ENCODE measurements at places on chromosomes 2 and 18.

GRCh38 chr2:98654699-98655495, 46.5 kb downstream of the UNC50 start:
- DNase-seq, result peak; percentile 8

- DNase-seq, result no peak
These were observed 32.8 kb downstream of the PELI1 start for GRCh38 chr2:64111426-64111825.

DNA sequence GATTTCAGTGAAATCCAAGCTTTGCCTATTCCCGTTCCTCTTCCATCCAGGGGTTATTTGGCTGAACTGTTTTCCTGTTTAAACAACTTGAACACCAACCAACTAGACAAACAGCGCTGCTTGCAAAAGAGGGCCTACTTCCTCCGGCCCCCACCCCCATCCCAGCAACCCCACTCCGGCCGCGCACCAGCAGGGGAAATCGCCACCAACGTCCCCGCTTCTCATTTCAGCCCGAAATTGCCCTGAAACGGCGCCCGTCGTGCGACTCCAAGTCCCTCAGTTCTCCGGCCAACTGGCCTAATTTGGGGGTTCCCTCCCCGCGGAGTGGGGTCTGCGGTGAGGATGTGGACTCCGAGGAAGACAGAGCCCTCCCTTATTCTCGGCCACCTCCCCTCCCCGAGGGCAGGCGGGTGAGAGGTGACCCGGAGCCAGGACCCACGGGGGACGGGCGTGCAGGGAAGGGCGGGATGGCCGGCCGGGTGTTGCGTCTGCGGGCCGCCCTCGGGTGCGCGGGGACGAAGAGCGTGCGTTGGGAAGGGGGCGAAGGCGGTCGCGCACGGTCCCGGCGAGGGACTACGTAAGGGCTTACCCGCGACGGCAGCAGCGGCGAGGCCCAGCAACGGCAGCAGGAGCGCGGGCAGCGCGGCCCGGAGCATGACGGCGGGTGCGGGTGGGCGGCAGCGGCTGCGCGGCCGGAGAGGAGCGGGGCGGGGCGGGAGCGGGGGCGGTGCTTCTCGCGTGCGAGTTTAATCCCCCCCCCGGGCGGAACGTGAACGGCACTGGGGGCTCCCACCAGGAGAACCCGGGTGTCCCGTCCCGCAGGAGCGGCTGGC, at the start of gene CD302:
CD302 (minus strand) TSS at position 666 of the 833 bp plus-strand sequence; CDS start at position 656, 10 bp downstream.
- DNase-seq, result no peak

GRCh38 chr18:75127143-75128021, 81.6 kb downstream of the PTGR3 start:
- no peak for DNase-seq

DNA sequence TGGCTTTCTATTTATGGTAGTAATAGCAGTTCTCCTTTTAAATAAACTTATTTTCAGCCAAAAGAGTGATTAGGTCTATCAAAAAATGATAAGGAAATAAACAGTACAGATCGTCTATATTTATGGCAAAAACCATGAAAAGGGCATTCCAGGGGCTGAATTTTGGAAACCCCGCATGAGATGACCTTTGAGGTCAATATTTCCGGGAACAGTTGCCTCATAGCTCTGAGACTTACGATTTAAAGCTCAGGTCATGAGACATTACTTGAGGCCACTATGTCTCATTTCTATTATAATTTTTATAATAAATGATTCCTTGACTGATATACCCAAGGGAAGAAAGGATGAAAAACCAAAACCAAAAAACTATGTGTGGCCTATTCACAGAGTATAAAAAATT, 101.1 kb downstream of the LDLRAD4 start:
- no peak for DNase-seq

GRCh38 chr2:66382091-66382490, 52.8 kb upstream of the MEIS1 start:
- DNase-seq, result no peak

- DNase-seq, result no peak
These were observed 248.9 kb upstream of the THUMPD2 start for GRCh38 chr2:40027968-40028367.

GRCh38 chr18:3213300-3214059, 6.3 kb downstream of the MYOM1 start:
- no peak for DNase-seq

DNA sequence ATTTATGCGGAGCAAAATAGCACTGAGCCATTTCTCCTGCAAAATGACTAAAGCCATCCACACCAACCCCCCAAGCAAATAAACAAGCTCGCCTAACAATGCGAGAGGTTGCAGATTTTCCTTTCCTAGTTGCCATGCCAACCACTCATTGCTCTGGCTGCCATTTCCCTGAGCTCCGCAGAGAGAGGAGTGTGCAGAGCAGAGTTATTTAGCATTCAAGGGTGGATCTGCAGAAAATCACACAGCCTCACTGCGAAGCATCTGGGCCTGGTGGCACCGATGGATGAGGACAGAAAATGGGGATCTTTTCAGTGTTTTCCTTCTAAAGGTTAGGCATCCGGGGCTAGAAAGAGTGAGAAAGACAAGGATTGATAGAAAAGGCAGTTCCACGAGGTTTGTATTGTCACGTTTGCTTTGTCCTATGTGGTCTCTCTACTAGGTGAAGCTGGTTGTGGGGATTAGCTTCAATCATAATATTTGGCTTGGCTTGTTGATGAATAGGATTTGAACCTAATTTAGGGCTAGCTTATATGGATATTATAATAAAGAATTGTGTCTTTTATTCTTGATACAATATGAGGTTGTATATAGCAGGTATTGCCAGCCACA, 110.2 kb upstream of the UNC80 start:
- no peak for DNase-seq

DNA sequence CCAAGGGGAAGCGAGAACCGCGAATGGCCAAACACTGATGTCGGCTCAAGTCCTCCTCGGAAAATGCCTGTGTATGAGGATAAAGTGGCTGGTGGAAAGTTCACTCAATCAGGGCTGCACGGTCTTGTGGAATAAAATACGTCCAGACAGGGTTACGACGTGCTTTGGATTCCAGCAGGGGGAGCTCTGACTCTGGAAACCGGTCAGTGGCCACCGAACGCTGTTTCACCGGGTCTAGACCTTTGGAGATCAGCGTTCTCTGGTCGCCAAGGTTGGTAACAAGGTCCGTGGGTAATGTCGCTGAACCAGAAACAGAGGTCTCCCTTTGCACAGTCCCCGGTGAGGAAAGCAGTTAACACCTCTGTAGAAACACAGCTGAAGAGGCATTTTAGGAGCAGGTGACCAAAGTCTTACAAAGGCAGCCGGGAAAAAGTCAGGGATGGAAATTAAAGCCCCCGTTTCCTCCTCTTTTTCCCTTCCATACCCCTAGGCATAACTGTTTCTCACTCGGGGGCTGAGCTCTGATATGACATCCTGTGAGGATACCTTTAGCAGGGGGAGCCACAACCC, 47.8 kb downstream of the CDCA7 start:
- no peak for DNase-seq

DNA sequence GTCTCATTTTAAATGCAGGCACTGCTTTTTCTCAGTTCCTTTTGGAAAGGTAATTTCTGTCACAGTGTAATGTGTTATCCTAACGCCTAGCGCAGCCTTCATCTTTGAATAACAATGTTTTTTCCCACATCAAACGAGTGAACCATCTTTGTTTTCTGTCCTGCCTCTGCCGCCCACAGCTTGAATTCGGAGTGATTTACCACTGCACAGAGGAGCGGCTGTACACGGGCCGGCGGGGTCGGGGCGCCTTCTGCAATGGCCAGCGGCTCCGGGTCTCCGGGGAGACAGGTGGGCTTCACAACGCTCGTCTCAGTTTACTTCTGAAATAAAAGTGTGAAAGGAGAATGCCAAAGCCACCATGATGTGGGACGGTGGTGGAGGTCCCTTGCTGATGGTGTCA, 32.8 kb downstream of the IMPA2 start:
- DNase-seq, result no peak

DNA sequence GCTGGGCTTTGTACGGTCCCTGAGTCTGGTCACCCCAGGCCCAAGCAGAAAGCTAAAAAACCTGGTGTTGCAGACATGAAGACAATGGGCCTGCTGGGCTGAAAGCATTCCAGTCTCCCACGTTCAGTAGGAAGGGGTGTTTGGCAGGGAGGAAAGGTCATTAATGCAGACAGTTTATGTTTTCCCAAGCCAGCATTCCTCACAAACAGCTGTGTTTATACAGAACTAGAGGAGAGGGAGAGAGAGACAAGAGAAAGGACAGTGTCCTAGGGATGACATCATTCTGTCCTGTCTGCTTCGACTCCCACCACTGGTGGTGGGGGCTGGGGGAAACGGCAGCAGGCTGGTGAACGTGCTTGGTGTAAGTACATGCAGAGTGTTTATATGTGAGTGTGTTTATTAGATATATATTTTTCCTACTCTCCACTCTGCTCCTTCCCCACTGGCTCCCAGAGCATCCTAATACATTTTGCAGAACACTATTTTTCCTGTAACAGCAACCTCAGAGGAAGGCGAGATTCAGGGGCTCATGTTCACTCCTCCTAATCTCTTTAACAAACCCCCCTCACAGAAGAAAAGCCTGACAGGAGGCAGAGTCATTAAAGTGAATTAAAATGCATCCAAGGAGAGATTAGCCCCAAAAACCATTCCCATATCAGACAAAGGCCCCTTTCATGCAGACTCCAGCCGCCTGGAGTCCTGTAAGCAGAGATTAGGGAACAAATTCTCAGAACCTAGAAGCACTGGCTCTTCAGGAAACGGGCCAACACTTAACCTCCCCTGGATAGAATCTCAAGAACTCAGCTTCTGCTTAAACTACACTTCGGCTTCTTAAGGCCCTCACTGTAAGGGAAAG, 380.4 kb downstream of the TNS1 start:
- DNase-seq, result no peak
